ENCODE measurements at places on chromosomes 6 and 20. TPM values are rescaled to one million over a fixed set of nuclear protein-coding genes. Genes with fewer than 3 reads are reported as not detected.

LRFN2 gene
- total RNA-seq, result 0.10 TPM

MRPS26 gene
- total RNA-seq, result 71.8 TPM

TCP11 gene
- total RNA-seq, result 1.7 TPM

TRIM10 gene
- 0.13 TPM for total RNA-seq

HUS1B gene
- not detected for total RNA-seq

RNF144B gene
- 30.6 TPM for total RNA-seq

NCOA5 gene
- 39.1 TPM for total RNA-seq

ELOVL2 gene
- 0.07 TPM for total RNA-seq

PRDM13 gene
- not detected for total RNA-seq

SALL4 gene
- not detected for total RNA-seq

BICRAL gene
- 20.9 TPM for total RNA-seq

TP53TG5 gene
- total RNA-seq, result not detected

SAMD5 gene
- 0.93 TPM for total RNA-seq

ELOVL5 gene
- total RNA-seq, result 20.7 TPM

HBS1L gene
- total RNA-seq, result 45.6 TPM

KCNK16 gene
- total RNA-seq, result not detected

SLC4A11 gene
- total RNA-seq, result 10.8 TPM

GJA10 gene
- total RNA-seq, result not detected

SGK2 gene
- 1.8 TPM for total RNA-seq

TMEM74B gene
- 4.1 TPM for total RNA-seq

SDC4 gene
- 269 TPM for total RNA-seq

TMEM239 gene
- total RNA-seq, result not detected

FAM209A gene
- not detected for total RNA-seq

SLC22A16 gene
- total RNA-seq, result not detected

SYCP2 gene
- total RNA-seq, result 1.9 TPM

Data from lower leg skin (tissue), 4 donors.